ENCODE measurements at places on chromosomes 12 and 14.

DNA sequence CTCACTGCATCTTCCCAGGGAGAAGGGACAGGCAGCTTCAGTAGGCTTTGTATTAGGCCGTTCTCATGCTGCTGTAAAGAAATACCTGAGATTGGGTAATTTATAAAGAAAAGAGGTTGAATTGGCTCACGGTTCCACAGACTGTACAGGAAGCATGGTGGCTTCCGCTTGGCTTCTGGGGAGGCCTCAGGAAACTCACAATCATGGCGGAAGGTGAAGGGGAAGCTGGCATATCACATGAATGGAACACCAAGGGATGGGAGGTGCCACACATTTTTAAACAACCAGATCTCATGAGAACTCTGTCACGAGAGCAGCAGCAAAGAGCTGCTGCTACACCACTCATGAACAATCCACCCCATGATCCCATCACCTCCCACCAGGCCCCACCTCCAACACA lies 182.2 kb upstream of the SFSWAP start:
- H3K4me1 ChIP-seq: no peaks in the 10 kb centered on the region
- DNase-seq: no peak
- no peaks in the 10 kb centered on the region for H3K27me3 ChIP-seq
- no peaks in the 10 kb centered on the region for H3K36me3 ChIP-seq
- no peak overlapping the region for H3K4me3 ChIP-seq
- no peak overlapping the region for H3K27ac ChIP-seq

DNA sequence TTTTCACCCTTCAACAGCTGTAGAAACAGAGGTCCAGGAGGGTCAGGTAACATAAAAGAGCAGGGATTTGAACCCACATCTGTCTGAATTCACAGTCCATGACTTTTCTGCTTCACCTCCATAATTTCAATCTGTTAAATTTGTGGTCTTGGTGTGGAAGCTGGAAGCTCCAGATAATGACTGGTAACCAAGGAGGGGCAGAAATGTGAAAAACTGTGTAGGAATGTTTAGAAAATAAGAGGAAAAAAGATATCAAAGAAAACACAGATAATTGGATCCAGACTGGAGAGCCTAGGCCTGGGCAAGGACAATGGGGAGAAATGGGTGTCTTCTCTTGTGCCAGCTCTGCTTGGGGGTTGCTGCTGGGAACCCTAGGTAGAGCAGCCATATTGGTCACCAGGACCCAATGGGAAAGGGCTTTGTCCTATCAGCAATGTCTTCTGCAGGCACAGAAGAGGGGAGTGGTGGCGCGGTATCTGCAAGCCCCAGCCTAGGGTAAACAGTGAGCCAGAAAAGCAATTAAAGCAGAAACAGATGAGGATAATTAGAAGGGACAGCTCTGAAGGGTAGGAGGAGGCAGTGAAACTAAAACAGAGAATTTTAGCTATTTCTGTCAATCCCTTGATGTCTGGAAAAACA lies 54.3 kb upstream of the CCDC91 start:
- H3K36me3 ChIP-seq: no peaks in the 10 kb centered on the region
- H3K27me3 ChIP-seq: no peaks in the 10 kb centered on the region
- no peak overlapping the region for H3K27ac ChIP-seq
- H3K4me3 ChIP-seq: no peak overlapping the region
- DNase-seq: no peak
- no peaks in the 10 kb centered on the region for H3K4me1 ChIP-seq

GRCh38 chr12:48356041-48356768 lies 5.5 kb upstream of the ZNF641 start:
- no peaks in the 10 kb centered on the region for H3K36me3 ChIP-seq
- no peak overlapping the region for H3K4me3 ChIP-seq
- no peak overlapping the region for H3K27ac ChIP-seq

DNA sequence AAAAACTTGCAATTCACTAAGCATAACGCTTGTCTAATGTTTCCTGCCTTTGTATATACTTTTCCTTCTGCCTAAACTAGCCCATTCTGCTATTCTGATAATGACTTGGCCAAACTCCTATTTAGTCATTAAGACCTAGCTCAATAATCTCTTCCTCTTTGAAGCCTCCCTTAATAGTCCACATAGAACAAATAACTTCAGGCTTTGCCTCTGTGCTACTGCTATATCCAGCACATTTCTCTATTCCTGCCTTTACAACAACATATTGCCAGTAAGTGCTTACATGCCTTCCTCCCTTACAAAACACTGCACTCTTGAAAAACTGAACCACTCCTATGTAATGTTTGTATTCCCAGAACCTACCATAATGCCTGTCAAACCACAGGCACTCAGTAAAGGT lies 13.8 kb downstream of the PRICKLE1 start:
- H3K27ac ChIP-seq: no peak overlapping the region
- H3K4me1 ChIP-seq: no peaks in the 10 kb centered on the region
- no peak overlapping the region for H3K4me3 ChIP-seq
- H3K27me3 ChIP-seq: no peaks in the 10 kb centered on the region

GRCh38 chr14:95257521-95257920 lies 62.2 kb downstream of the CLMN start:
- peaks cover 15% of the 10 kb centered on the region for H3K4me1 ChIP-seq
- no peak for DNase-seq
- no peaks in the 10 kb centered on the region for H3K27me3 ChIP-seq
- no peak overlapping the region for H3K4me3 ChIP-seq
- H3K36me3 ChIP-seq: no peaks in the 10 kb centered on the region
- no peak overlapping the region for H3K27ac ChIP-seq

DNA sequence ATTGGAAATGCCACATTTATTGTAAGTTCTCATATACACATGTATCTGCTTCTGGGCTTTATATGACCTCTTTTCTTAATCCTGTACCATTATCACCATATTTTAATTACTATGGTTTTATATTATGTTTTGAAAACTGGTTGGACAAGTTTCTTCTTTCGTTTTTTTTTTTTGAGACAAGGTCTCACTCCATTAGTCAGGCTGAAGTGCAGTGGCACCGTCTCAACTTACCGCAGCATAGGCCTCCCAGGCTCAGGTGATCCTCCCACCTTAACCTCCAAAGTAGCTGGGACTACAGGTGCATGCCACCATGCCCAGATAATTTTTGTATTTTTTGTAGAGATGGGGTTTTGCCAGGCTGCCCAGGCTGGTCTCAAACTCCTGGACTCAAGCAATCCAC lies 44.6 kb downstream of the GALNT4 start:
- H3K27ac ChIP-seq: no peak overlapping the region
- no peaks in the 10 kb centered on the region for H3K36me3 ChIP-seq
- no peaks in the 10 kb centered on the region for H3K4me1 ChIP-seq
- DNase-seq: no peak
- no peak overlapping the region for H3K4me3 ChIP-seq

DNA sequence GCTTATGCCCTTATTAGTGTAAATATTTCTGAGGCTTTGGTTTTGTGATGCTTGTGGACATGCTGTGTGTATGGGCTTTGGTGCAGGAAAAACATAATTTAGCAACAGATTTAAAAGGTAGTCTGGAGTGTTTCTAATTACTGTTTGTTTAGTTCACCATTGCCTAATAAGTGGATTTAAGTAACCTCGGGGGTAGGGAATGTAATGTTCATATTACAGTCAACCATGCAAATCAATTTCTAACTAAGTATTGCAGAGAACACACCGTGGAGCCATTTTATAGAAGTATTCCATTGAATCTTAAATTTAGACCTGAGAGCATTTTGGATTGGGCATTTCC lies 53.5 kb downstream of the ANO6 start:
- H3K4me3 ChIP-seq: no peak overlapping the region
- peak overlapping the region; percentile 13 for H3K27ac ChIP-seq
- no peak for DNase-seq

- no peak overlapping the region for H3K4me3 ChIP-seq
- no peak overlapping the region for H3K27ac ChIP-seq
- DNase-seq: peak; percentile 26
- H3K4me1 ChIP-seq: no peaks in the 10 kb centered on the region
Measured at GRCh38 chr12:65685514-65685913, 138.8 kb upstream of the HMGA2 start.

DNA sequence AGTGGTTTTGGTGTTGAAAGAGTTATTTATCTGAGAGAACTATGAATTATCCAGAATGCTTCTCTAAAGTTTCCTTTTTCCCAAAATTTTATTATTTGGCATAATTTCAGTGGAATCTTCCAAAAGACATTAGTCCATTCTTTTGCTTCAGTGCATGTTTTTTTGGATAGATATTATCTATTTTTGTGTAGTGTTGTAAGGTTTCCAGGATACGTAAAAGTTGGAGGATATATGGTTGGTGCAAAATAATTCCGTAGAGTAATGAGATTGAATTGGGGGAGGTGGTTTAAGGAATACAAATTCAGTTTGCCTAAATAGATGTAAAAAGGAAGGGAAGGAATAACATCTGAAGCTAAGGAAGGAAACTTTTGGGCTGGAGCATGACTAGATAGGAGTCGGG lies 186.6 kb downstream of the RGS6 start:
- H3K4me1 ChIP-seq: no peaks in the 10 kb centered on the region
- no peak for DNase-seq
- no peak overlapping the region for H3K27ac ChIP-seq

- H3K27me3 ChIP-seq: no peaks in the 10 kb centered on the region
- DNase-seq: peak; percentile 96
- H3K36me3 ChIP-seq: no peaks in the 10 kb centered on the region
- peak within 1 kb of the TSS; percentile 100 for H3K4me3 ChIP-seq
Measured at GRCh38 chr12:105107494-105108371, at the start of gene WASHC4. Gene WASHC4, plus strand, starts transcription at chr12:105107731. Its CDS starts 70 bp downstream, at chr12:105107801.

- H3K27ac ChIP-seq: no peak overlapping the region
- H3K36me3 ChIP-seq: no peaks in the 10 kb centered on the region
- no peak overlapping the region for H3K4me3 ChIP-seq
- no peak for DNase-seq
Measured at GRCh38 chr12:44497044-44497443, 379.1 kb downstream of the NELL2 start.

GRCh38 chr14:29454026-29454693 lies 473.5 kb downstream of the PRKD1 start:
- no peak for DNase-seq
- H3K27me3 ChIP-seq: no peaks in the 10 kb centered on the region
- no peaks in the 10 kb centered on the region for H3K36me3 ChIP-seq
- H3K27ac ChIP-seq: no peak overlapping the region
- H3K4me1 ChIP-seq: no peaks in the 10 kb centered on the region

DNA sequence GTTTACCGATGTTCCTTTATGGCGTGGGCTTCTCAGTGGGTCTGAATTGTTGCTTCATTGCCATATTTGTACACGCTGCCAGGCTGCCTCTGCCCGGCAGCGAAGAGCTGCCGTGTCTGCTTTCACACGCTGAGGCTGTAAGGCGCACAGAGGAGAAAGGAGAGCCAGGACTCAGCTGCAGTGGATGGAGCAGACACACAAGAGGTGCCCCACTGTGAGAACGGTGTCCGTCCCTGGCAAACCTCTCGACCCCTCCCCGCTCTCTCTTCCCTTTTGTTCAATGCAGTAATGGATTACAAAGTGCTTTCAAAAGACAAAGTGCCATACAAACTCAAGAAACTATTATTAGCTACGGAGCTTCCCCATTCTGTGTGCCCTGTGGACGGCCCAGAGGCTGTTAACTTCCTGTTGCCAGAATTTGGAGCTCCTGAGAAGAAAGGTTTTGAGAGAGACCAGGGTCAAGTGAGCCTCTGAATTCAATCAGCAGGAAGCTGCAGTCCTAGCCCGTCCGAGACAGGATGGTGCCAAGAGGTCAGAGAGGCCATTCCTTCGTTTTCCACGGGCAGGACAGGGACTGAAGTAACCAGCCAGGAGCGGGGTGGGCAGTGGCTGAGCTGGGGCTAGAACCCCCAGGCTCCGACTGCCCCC lies 15.8 kb downstream of the CCND2 start:
- no peak overlapping the region for H3K4me3 ChIP-seq
- H3K4me1 ChIP-seq: no peaks in the 10 kb centered on the region
- H3K27me3 ChIP-seq: no peaks in the 10 kb centered on the region
- H3K27ac ChIP-seq: no peak overlapping the region
- no peaks in the 10 kb centered on the region for H3K36me3 ChIP-seq

DNA sequence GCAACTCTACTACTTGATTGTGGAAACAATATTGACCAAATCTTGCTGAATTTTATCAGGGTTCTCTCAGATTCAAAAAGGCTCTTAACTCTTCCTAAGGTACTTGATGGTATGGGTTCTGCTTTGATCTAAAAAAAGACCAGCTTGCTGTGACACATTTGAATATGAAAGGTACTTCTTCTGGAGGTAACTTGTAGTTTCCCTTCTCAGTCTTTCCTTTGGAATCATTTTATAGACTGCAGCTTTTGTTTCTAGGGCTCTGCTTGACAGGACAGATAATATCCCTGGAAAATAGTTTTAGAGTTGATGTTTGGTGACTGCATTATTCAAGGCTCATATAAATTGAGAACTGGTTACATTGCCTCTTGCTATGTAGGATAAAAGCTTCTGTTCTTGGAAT lies 251.9 kb downstream of the FUT8 start:
- H3K27me3 ChIP-seq: no peaks in the 10 kb centered on the region
- H3K27ac ChIP-seq: no peak overlapping the region
- no peak overlapping the region for H3K4me3 ChIP-seq
- no peak for DNase-seq
- H3K36me3 ChIP-seq: no peaks in the 10 kb centered on the region
- no peaks in the 10 kb centered on the region for H3K4me1 ChIP-seq

GRCh38 chr12:82757656-82758055 lies 71.0 kb downstream of the TMTC2 start:
- H3K27ac ChIP-seq: no peak overlapping the region
- no peaks in the 10 kb centered on the region for H3K4me1 ChIP-seq

- DNase-seq: no peak
- peaks cover 8% of the 10 kb centered on the region for H3K4me1 ChIP-seq
- H3K36me3 ChIP-seq: no peaks in the 10 kb centered on the region
Measured at GRCh38 chr14:32121948-32122347, 44.8 kb downstream of the ARHGAP5 start.
